ENCODE measurements at places on chromosomes 4 and X. TPM values are rescaled to one million over a fixed set of nuclear protein-coding genes. Genes with fewer than 3 reads are reported as not detected.

DNA sequence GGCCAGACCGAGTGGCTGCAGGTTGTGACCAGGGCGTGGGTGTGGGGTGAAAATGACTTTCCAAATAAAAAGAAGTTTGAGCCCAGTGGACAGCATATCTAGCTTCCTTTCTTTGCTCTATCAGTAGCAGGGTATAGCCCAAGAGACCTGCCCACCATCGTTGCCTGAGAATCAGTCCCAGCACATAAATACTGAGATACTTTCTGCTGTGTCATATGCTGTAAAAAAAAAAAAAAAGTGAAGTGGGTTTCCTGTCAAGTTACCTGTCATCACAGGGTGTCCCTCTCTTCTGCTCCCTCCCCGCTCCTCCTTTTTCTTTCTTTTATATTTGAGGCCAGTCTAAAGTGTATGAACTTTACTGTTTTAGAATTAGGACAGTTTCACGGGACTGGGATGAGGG, 330.3 kb upstream of the BOD1L1 start:
- H3K4me3 ChIP-seq = no peak overlapping the region
- no peak overlapping the region for H3K27ac ChIP-seq
- no peaks in the 10 kb centered on the region for H3K36me3 ChIP-seq
- H3K4me1 ChIP-seq = no peaks in the 10 kb centered on the region
- no peak for DNase-seq

- DNase-seq = no peak
- no peak overlapping the region for H3K27ac ChIP-seq
- H3K4me3 ChIP-seq = no peak overlapping the region
- H3K27me3 ChIP-seq = no peaks in the 10 kb centered on the region
- H3K36me3 ChIP-seq = no peaks in the 10 kb centered on the region
Observed at GRCh38 chr4:25938366-25938765, 24.3 kb downstream of the SMIM20 start.

- H3K4me1 ChIP-seq = no peaks in the 10 kb centered on the region
- H3K27ac ChIP-seq = no peak overlapping the region
- H3K27me3 ChIP-seq = no peaks in the 10 kb centered on the region
- DNase-seq = no peak
- H3K4me3 ChIP-seq = no peak overlapping the region
- H3K36me3 ChIP-seq = no peaks in the 10 kb centered on the region
Observed at GRCh38 chr4:183920512-183920911, 15.4 kb downstream of the STOX2 start.

DNA sequence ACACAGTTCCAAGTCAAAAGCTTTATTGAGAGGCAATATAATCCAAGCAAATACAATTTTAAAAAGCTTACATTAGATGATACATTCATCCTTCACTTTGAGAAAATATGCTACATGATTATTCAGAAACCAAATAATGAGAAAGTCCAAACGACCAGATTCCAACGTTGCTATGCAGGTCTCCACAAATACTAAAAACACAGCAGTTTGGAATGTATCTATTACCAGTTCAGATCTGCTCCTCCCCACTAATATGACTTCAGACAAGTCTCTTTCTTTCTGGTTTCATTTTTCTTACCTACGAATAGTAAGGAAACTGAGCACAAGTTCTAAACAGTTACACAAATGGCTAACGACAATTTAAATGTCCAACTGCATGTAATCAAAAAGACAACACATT, 9.5 kb downstream of the NAF1 start:
- H3K27me3 ChIP-seq = no peaks in the 10 kb centered on the region
- H3K36me3 ChIP-seq = no peaks in the 10 kb centered on the region
- H3K27ac ChIP-seq = no peak overlapping the region
- no peak for DNase-seq
- no peak overlapping the region for H3K4me3 ChIP-seq

DNA sequence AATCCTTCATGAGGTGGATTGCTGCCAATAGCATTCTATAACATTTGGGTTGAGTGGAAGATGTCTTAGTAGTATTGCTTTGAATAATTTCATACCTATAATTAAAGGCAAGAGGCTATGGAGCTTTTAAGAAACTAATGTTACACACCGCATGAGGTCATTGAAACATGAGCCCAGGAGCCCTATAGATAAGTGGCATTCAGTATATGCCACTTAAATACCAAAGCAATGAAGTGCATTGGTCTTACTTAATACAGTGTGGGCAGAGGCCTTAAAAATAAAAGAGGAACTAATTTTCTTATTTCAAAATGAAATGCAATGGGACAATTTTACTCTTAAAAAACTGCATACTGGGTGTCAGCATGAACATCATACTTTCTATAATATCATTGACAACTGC, 47.5 kb downstream of the SPATA18 start:
- no peak for DNase-seq
- no peak overlapping the region for H3K27ac ChIP-seq
- no peaks in the 10 kb centered on the region for H3K4me1 ChIP-seq
- no peak overlapping the region for H3K4me3 ChIP-seq
- no peaks in the 10 kb centered on the region for H3K36me3 ChIP-seq

DNA sequence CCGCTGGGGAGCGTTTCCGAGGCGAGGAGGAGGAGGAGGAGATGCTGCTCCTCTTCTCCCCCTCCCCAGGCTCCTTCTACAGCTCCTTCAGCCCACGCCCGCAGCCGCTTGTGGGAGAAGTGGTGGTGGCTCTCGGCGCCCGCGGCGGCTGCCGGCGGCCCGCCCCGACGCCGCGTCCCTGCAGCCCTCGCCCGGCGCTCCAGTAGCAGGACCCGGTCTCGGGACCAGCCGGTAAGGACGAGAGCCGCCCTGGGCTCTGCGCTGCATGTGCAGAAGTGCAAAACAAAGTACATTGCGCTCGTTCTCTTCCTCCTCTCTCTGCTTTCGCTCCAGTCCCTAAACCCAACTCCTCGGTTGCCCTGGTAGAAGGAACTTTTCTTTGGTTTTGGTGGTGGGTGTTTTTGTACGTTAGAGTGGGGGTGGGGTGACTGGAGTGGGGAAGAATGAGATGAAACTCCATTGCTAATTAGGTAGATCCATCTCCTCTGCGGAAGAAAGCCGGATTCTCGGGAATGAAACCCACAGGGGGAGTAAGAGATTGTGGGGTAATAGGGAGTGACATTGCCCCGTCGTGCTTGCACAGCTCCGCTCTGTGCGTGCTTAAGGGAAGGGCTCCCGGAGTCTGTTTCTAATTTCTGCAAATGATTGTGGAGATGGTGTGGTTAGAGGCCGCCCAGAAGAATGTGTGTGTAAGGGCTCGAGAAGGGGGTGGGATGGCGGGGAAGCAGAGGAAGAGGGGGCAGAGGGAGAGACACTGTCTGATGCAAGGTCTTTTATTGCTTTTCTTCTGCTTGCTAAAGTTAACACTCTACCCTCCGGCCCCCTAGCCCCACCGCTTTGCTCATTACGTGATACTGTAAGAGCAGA, 677 bp downstream of the PTPN13 start:
- H3K4me1 ChIP-seq = no peaks in the 10 kb centered on the region
- H3K4me3 ChIP-seq = peak overlapping the region; percentile 80
- no peaks in the 10 kb centered on the region for H3K27me3 ChIP-seq
- peak overlapping the region; percentile 92 for H3K27ac ChIP-seq

DNA sequence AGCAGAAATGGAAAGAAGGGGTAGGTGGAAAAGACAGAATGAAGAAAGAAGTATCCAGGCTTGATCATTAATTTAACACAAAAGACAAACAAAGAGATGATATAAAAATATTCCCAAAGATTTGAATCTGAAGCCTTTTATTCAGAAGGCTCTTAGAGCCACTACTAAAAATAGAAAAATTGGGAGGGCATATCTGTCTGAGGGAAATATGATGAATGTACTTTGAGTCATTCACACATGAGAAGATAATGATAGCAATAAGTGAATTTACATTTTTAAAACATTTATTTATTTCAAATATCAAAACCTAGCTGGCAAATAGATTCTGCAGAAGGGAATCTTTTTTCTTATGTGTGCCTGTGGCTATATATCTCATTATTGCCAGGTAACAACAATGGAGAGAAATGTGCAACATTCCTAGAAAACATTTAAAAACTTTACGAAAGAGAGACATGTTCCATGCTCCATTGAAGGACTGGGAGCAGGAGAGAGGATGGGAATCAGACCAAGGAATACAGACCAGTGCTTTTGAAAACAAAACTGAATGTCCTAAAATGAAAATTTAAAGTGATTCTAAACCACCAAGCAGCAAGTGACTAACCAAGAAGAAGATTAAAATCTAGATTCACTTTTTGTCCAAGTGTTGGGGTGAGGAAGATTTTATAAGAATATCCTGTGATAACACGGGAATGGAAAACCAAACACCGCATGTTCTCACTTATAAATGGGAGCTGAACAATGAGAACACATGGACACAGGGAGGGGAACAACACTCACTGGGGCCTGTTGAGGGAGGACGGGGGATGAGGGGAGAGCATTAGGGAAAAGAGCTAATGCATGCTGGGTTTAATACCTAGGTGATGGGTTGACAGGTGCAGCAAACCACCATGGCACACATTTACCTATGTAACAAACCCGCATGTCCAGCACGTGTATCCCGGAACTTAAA, 41.2 kb downstream of the ANXA5 start:
- H3K27ac ChIP-seq = no peak overlapping the region
- no peaks in the 10 kb centered on the region for H3K27me3 ChIP-seq
- no peak overlapping the region for H3K4me3 ChIP-seq

DNA sequence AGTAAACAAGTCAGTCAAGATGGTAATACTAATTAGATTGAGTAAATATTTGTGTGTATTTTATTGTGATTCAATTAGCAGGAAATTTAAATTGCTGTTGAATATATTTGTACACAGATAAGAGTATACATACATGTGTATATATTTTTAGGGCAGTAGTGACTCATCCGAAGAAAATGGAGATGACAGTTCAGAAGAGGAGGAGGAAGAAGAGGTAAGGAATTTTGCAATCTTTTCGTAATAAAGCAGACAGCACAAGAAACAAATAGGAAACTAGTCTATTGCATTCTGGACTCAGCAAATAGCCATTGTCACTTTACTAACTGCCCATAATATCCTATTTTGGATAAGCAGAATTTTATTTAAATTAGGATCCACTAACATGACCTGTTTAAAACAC, 6.6 kb downstream of the IBSP start:
- H3K4me1 ChIP-seq = peaks cover 5% of the 10 kb centered on the region
- no peak for DNase-seq
- no peak overlapping the region for H3K27ac ChIP-seq
- H3K4me3 ChIP-seq = no peak overlapping the region
- H3K36me3 ChIP-seq = no peaks in the 10 kb centered on the region

DNA sequence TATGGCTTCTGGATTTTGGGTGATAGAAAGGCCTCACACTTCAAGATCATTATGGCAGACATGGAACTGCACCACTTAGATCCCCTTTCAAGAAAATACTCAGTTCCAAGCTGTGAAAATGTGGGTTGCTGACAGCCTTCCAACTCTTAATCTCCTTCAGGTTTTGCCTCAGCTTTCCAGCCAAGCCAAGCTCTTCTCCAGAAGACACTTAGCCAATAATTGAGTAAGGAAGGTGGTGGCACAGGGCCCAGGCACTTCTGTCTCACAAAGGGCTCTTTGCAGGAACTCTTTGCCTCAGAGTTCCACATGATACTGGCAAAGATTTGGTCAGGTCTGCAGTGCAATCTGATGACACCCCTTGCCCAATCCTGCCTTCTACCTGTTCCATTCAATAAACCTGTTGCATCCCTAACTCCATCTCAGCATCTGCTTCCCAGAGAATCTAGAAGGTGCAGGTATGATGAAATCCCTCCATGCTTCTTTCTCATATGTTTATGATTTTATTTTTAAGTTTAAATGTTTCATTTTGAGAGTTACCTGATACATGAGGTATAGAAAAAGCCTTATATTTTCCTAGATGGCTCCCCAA, 30.6 kb downstream of the ANXA5 start:
- no peak for DNase-seq
- no peak overlapping the region for H3K27ac ChIP-seq
- H3K27me3 ChIP-seq = no peaks in the 10 kb centered on the region
- no peaks in the 10 kb centered on the region for H3K4me1 ChIP-seq

DNA sequence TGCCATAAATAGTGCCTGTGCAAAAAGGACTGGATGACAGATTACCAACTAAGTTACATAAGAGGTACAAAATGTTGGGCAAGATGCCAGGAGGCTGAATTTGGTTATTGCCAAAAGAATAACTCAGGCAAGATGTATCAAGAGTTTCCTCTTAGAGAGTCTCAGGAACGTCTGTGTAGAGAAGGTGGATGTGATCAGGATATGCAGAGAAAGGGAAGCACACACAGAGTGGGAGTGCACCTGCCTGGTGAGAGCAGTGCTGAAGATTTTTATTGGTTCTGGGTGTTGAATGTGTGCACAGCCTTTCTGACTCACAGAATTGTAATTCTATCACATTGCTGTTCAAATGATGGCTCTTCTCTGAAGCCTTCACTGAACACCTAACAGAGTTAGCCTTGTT, 156.8 kb upstream of the HS3ST1 start:
- no peaks in the 10 kb centered on the region for H3K4me1 ChIP-seq
- H3K36me3 ChIP-seq = no peaks in the 10 kb centered on the region
- H3K27me3 ChIP-seq = no peaks in the 10 kb centered on the region
- no peak overlapping the region for H3K4me3 ChIP-seq
- no peak for DNase-seq

DNA sequence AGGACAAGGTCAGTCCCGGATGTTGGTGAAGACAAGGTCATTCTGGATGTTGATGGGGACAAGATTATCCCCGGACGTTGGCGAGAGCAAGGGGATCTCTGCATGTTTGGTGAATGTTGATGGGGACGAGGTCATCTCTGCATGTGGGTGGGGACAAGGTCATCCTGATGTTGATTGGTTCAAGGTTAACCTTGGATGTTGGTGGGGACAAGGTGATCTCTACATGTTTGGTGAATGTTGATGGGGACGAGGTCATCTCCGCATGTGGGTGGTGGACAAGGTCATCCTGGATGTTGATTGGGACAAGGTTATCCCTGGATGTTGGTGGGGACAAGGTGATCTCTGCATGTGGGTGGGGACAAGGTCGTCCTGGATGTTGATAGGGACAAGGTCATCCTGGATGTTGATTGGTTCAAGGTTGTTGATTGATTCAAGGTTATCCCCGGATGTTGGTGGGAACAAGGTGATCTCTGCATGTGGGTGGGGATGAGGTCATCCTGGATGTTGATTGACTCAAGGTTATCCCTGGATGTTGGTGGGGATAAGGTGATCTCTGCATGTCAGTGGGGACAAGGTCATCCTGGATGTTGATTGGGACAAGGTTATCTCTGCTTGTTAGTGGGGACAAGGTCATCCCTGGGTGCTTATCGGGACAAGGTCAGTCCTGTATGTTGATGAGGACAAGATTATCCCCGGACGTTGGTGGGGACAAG, 28.8 kb upstream of the PLCXD1 start:
- H3K4me3 ChIP-seq = no peak overlapping the region
- no peaks in the 10 kb centered on the region for H3K4me1 ChIP-seq
- H3K27me3 ChIP-seq = no peaks in the 10 kb centered on the region
- H3K36me3 ChIP-seq = no peaks in the 10 kb centered on the region
- no peak for DNase-seq
- H3K27ac ChIP-seq = no peak overlapping the region

The ATOH1 gene
- total RNA-seq = not detected

The GAB3 gene
- total RNA-seq = 3.9 TPM

The TFE3 gene
- 52.1 TPM for total RNA-seq

The MXRA5 gene
- total RNA-seq = 6.6 TPM

The SPANXD gene
- total RNA-seq = not detected

The ODAM gene
- total RNA-seq = not detected

The SOX3 gene
- not detected for total RNA-seq

The GPRIN3 gene
- 4.0 TPM for total RNA-seq

Data from breast epithelium (tissue), 4 donors.